Activated naive CD4-positive, alpha-beta T cell treated with anti-CD3 and anti-CD28 coated beads, Interleukin-2, amount 50 U/mL, for 72 hours (primary cell): ENCODE measurements at places on chromosomes 7 and 10. TPM values are rescaled to one million over a fixed set of nuclear protein-coding genes. Genes with fewer than 3 reads are reported as not detected.

- DNase-seq: no peak
Observed at GRCh38 chr10:94963901-94964300, 25.4 kb downstream of the CYP2C9 start.

- DNase-seq: peak; percentile 67
Observed at GRCh38 chr7:44973610-44974401, 5.0 kb downstream of the MYO1G start.

DNA sequence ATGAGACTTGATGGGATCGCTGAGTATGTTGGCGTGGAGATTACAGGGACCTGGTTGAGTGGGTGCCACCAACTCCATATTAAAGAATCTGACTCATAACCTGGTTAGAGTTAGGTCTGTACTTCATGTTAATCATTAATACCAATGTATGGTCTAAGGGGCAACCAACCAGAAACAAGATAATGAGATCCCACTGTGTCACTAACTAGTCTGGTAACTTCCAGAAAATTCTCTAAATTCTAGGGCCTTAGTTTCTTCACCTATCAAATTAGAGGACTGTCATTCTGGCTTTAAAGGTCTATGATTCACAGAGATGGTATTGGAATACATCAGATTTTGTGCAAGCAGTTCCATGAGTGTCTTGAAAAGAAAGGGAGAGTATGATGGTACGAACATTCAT is 102.2 kb downstream of the SNX10 start:
- DNase-seq: no peak

DNA sequence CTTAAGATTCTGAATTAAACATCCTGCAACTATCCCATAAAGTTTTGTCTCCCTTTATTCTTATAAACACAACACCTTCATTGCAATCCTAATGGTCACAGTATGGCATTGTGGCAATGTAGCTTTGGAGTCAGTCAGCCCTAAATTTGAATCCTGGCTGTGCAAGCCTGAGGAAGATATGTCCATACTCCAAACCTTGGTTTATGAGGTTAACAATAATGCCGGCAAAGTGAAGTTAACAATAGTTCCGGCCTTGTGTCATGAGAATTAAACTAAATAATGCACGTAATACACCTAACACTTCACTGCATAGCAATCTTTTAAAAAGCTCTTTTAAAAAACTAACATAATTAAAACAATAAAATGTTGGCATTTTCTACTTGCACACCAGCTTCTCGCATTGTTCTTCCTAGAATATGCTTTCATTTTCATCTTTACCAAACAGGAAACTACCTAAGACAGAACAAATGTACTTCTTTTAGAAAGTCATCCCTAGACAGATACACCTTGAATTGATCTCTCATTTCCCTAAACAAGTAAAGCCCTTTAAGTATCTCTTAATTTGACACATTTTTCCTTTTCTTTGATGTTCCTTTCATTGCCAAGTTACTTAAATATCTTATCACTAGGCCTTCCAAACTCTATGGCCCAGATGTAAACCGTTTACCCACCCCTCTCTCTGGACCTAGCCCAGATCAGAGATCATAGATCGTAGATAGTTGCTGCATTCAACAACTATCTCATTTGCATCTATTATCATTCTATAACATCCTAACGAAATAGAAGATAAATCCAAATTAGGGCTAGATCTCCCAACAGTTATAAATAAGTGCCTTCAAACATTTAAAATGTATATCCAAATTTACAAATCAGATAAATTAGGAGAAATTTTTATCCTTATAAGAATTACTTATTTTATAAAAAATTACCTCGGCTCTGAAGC is 66.7 kb downstream of the CREB3L2 start:
- DNase-seq: no peak

Gene NODAL
- not detected for total RNA-seq

DNA sequence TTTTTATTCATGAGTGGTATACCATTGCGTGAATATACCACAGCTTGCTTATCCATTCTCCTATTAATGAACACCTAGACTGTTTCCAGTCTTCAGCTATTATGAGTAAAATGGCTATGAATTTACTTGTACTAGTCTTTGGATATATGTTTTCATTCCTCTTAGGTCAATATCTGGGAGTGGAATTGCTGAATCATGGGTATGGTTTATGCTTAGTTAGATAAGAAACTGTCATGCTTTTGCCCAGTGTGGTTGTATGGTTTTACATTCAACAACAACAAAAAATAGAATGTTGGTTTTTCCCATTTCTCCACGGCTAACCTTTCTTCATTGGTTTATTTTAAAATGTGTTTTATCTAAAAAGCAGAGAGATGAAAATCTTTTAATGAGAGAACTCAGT is 308.3 kb downstream of the PHF14 start:
- DNase-seq: no peak

DNA sequence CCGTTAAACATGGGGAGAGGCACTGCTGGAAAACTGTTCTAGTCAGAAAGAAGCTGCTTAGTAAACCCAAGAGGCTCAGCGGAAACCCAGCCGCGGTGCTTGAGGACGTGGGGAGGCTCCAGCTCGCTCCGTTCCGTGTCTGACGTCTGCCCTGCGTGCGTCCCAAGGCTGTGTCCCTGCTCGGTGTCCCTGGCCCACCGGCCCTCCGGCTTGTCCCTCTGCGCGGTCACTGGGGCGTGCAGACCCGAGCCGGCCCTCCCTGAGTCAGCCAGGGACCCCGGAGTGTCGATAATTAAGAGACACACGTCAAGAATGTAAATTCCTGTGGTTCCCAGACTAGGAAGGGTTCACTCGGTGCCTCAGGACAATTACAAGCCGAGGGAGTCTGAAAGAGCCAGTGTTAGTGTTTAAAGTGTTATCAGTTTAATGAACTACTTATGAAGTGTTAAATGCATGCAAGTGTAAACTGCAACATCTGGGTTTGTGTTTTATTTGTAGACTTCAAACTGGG is 98.9 kb downstream of the WDR11 start:
- no peak for DNase-seq

Gene PAOX
- 5.6 TPM for total RNA-seq
